GM04504 (cell line): ENCODE measurements at places on chromosomes 16 and 17.
A peak's percentile ranks its signal among the peaks of the same experiment; 100 is the strongest.

GRCh38 chr17:57468932-57469775 is 212.8 kb downstream of the MSI2 start:
- DNase-seq: no peak

DNA sequence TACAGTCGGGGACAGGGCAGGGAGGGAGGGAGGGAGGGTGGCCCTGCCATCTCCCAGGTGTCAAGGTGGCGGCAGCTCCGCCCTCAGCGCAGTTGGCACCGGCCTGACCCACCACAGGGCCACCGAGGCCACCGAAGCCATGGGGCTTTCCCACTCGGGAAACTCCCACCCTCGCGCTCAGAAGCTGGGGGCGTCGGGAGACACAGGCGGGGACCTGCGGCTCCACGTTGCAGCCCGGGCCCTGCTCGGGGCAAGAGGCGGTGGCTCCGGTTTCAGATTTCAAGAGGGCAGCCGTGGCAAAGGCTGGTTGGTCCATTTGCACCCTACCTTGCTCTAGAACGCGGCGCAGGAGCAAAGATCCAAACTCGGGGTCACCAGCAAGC is 544 bp downstream of the CYB561 start:
- no peak for DNase-seq

DNA sequence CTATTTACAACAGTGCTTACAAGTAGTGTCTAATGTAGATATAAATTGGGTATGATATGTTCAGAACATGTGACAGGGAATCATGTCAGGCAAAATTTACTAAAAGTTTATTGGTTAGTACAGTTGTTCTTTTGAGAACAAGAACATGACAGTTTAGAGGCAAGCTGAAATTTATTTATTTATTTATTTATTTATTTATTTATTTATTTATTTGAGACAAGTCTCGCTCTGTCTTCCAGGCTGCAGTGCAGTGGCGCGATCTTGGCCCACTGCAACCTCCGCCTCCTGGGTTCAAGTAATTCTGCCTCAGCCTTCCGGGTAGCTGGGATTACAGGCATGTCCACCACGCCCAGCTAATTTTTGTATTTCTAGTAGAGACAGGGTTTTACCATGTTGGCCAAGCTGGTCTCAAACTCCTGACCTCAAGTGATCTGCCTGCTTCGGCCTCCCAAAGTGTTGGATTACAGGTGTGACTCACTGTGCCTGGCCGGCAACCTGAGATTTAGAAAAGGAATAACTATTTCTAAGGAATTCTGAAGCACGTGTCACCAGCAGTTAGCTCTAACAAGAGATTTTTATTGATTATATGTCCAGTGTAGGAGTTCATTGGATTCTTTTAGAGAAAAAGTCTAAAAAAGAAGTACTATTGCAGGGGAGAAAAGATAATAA is 24.9 kb downstream of the MRTFB start:
- DNase-seq: no peak

GRCh38 chr16:87679593-87680271 is 77.4 kb downstream of the JPH3 start:
- no peak for DNase-seq

- DNase-seq: peak; percentile 29
Measured at GRCh38 chr16:1870365-1871082, 1.4 kb downstream of the MEIOB start.

GRCh38 chr16:3029491-3030221 is 5.8 kb downstream of the THOC6 start:
- DNase-seq: peak; percentile 12

DNA sequence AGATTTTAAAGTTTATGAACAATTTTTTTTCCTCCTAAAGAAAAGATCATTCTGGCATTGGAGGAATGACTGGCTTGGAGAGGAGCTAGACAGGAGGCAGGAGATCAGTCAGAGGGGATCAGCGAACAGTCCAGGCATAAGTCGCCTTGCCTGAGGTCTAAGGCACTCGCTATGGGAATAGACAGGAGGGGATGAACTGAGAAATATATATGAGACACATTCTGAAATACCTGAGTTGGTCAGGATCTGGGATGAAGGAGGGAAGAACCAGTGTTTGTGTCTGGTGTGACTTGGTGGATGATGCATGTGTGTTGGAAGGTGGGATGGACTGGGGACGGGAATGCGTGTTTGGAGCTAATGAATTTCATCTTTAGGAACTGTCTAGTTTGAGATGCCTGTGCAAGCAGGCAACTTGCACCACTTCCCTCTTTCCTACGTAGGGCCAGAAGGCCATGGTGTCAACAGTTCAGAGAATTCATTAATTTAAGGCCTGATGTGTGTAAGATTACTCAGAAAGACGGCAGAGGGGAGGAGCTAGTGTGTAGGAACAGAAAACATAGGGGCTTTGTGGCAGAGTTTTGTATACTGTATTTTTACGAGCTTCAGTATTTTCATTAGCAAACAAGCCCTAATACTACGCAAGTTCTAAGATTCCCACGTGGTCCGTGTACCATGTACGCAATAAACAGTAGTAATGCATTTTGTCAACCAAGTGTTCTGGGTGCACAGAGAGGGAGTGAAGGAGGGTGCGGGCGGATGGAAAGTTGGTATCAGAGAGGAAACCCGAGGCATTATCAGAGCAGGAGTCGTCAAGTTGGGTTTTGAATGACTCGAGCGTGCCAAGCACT is 825 bp downstream of the HEATR6 start:
- DNase-seq: no peak

GRCh38 chr17:16353317-16354174 is at the start of gene CENPV:
TSS of gene CENPV (minus strand) at chr17:16353469. CDS start at chr17:16353436, 33 bp downstream.
- no peak for DNase-seq

GRCh38 chr16:67893743-67894399 is 817 bp downstream of the PSKH1 start:
- no peak for DNase-seq

- no peak for DNase-seq
Measured at GRCh38 chr16:73447846-73448245, 399.9 kb upstream of the ZFHX3 start.

DNA sequence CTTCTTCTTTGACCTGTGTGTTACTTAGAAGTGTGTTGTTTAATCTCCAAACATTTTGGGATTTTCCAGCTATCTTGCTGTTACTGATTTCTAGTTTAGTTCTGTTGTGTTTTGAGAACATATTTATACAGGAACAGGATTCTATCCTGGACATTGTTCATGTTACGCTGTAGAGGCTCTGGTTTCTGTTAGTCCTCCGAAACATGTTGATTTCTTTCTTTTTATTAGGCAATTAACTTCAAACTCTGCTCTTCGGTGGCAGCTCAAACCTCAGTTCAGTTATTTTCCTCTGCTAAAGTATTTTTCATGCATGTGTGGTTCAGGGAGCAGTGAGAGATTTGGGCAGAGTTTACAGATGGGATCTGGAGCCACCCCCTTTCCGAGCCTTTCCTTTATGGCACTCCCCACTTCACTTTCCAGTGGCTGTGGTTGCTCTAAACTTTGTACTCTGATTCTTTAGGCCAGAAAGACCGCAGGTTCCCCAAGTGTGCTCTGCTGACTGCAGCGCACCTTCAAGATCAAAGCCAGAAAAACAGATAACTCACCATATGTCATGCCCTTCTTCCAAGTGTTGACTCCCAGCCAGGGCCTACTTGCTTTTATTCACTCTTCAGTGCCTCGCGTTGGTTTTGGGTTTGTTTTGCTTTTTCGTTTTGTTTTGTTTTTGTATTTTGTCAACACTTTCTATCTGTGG is 77.6 kb upstream of the KSR1 start:
- no peak for DNase-seq

- no peak for DNase-seq
Measured at GRCh38 chr16:89562939-89563338, 2.5 kb downstream of the RPL13 start.

- no peak for DNase-seq
Measured at GRCh38 chr16:75029854-75030253, 31.0 kb downstream of the ZNRF1 start.

DNA sequence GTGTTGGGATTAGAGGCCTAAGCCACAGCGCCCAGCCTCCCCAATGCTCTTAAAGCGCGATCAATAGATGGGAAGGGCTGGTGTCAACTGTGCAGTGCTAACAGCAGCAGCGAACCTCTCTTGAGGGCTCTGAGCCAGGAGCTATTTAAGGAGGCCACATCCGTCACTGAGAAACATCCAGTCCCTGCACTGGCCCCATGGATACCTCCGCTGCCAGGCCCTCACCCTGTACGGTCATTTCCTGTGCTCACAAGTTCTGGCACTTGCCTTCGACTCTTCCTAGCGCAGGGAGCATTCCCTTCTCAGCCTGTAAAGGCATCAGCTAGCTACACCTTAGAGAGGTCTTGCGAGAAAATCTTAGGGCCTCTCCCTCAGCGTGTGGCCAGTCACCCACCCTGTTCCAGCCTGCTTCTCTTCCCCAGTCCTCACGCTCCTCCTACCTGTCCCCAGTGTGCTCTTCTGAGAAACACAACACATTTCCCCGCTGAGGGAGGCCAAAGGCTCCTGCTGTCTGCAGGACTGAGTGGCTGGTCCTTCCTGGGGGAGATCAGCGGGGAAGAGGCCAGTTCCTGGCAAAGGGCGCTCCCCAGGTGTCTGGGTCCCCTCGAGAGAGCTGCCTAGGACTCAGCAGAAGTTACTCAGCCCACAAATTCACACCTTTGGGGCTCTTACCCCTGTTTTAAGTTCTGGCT is 28.6 kb downstream of the GTF3C1 start:
- no peak for DNase-seq

- DNase-seq: no peak
Measured at GRCh38 chr16:77758508-77758907, 29.9 kb upstream of the VAT1L start.

- no peak for DNase-seq
Measured at GRCh38 chr17:14205992-14206461, 30.6 kb downstream of the CDRT15 start.

- no peak for DNase-seq
Measured at GRCh38 chr17:48634493-48635208, 8.5 kb upstream of the HOXB9 start.

- no peak for DNase-seq
Measured at GRCh38 chr16:50303605-50304466, 37.5 kb downstream of the ADCY7 start.

- DNase-seq: no peak
Measured at GRCh38 chr17:59814685-59815084, 78.1 kb downstream of the TUBD1 start.

DNA sequence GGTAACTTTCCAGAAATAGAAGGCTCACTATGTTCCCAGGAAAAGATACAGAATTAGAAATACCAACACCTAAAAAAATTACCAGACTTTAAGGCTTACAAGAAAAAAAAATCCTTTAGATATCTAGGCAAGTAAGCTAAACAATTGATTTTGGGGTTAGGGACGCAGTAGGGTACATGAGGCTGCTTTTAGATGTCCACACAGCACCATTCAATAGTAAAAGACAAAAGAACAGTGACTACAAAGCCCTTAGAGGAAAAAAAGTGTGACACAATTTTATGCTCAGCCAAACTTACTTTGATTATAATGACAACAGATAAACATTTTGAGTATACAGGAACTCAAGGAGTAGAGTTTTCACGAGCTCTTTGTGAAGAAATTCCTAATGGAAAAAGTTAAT is 29.9 kb downstream of the METTL16 start:
- no peak for DNase-seq

- DNase-seq: no peak
Measured at GRCh38 chr17:64787921-64788271, 125.8 kb upstream of the SMURF2 start.

DNA sequence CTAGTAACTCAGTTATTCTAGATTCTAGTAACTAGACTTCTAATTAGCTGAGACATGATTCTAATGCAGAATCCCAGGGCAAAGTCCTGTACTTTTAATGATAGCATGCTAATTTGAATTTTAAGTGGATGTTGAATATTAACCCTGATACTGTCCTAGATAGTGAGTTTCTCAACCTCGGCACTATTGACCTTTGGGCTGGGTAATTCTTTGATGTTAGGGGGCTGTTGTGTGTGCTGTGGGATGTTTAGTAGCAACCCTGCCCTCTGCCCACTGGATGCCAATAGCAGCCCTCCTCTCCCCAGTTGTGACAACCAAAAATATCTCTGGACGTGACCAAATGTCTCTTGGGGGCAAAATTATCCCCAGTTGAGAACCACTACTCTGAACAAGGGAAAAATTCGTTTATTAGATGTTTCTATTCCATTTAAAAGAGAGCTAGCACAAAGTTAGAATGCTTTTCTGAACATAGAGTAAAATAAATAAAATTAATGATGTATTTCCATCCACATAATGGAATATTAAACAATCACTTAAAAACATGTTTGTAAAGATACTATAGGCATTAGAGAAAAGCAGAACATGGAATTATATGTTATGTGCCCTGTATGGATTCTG is 30.2 kb downstream of the SALL1 start:
- DNase-seq: no peak

- no peak for DNase-seq
Measured at GRCh38 chr17:19003543-19004420, 782 bp downstream of the FAM83G start.

GRCh38 chr17:28968914-28969295 is 17.6 kb upstream of the PHF12 start:
- DNase-seq: no peak

DNA sequence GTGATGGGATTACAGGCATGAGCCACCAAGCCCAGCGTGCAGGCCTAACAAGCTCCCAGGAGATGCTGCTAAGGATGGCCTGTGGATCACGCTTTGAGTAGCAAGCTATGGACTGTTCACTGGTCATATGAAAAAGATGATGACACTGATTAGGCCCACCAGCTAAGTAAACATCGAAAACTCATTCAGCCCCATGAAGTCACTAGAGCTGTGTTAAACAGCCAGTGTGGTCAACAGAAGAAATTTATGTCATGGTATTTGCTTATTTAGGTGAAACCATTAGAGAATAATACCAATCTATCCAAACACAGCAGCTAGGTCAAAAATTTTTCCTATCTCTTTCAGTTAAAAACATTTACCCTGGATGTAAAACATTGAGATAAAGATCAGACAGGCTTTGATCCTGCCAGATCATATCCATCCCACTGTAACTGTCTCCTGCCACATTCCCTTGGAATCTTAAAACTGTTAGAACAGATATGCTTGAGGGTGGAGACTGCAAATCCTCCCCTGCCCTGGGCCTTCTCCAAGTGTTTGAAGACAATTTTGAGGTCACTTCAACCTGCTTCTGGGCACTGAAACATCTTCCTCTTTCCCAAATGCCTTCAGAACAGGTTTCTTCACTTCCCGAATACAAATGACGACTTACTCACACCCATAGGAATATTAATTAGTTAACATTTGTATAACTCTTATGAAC is 30.9 kb downstream of the HOXB1 start:
- DNase-seq: no peak

DNA sequence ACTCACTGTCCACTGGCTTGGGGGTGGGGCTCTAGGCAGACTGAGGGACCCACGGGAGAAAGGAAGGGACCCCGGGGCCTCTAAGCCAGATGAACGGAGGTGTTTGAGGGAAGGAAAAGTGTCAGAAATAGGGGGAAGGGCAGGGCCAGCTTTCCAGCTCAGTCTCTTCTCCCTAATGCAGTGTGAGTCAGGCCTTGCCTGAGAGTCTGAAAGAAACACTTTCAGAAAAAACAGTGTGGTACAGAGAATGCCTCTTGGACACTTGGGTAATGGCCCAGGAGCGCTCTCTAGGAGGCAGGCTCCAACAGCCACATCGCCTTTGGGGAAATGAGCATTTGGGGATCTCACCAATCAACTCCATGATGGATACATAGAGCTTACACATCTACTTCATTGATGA is 46.9 kb downstream of the NDEL1 start:
- DNase-seq: no peak

GRCh38 chr16:7513429-7513828 is 180.8 kb downstream of the RBFOX1 start:
- DNase-seq: no peak
